ENCODE measurements at places on chromosomes 2 and 18.

GRCh38 chr2:174773215-174773614 is 8.9 kb upstream of the CHRNA1 start:
- no peak for DNase-seq

DNA sequence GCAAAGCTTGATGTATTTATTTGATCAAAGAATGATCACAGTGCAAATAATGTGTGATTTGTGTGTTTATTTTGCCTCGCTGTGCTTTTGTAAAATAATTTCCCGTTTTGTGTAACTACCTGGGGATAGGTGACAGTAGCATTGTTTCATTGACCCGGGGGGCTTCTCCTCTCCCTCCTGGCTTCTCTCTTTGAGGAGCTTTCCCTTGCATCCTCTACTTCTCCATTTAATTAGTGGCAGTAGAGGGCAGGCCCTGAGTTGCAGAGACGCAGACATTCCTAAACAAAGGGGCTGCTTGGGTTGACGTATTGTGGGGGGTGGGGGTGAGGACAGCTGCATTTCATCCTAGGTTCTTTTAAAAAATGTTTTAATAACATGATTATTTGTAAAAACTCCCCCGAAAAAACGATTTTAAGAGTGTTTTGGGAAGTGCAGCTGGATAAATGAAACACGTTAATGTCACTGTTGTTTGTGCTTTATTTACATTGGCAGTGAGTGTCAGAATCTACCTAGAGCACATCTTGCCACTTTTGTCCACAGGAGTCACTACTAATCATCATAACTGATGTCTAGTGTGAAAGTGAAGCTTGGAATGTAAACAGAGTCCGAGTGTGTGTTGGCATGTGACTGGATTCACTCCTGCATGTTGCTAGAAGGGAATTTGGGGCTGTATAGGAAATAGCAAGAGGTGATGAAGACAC is 2.2 kb downstream of the NEDD4L start:
- DNase-seq, result no peak

DNA sequence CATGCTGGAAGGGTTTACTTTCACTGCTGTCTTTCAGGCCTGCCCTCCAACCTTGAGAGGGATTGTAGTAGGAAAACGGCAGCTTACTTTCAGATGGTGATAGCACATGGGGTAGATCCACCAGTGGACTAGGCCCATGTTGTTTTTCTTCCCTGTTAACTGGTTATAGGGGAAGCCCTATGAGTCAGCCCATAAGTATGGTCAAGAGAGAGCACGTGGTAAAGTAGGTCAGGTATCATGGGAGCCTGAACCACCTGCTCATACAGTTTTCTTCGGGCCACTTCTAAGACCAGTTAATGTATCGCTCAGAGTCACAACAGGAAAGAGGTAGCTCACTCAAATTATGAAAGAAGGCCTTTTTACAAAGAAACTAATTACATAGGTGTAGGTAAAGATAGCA is 33.0 kb downstream of the PDK1 start:
- DNase-seq, result no peak

- DNase-seq, result no peak
Observed at GRCh38 chr2:175626796-175627195, 375.3 kb downstream of the LNPK start.

DNA sequence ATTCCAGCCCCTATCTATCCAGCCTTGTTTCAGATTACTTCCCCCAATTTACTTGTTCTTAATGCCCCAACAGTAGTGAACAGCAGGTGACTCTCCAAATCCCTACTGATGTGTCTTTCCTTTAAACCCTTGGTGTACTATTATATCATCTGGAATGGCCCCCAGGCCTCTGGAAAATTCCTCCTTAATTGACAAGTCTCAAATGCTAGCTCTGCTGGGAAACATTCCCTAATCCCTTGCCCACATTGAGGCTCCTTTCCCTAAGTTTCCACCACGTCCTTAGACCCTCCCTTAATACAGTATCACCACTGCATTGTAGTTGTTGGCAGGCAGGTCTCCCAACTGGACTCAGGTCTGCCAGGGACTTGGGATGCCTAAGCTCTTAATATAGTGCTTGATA is 41.0 kb downstream of the MYO3B start:
- no peak for DNase-seq

GRCh38 chr2:68717305-68717661 is 17.3 kb upstream of the ARHGAP25 start:
- no peak for DNase-seq

GRCh38 chr2:39379643-39380524 is 57.2 kb downstream of the MAP4K3 start:
- no peak for DNase-seq

GRCh38 chr18:67608191-67608590 is 91.7 kb upstream of the DSEL start:
- DNase-seq, result no peak

- DNase-seq, result peak; percentile 4
Observed at GRCh38 chr18:54444319-54444914, 86.7 kb downstream of the C18orf54 start.
